ENCODE measurements at places on chromosomes 4 and X. TPM values are rescaled to one million over a fixed set of nuclear protein-coding genes. Genes with fewer than 3 reads are reported as not detected.

TCEAL2 gene
- total RNA-seq, result not detected

KIAA0232 gene
- 19.1 TPM for total RNA-seq

TBC1D8B gene
- 0.26 TPM for total RNA-seq

FHDC1 gene
- total RNA-seq, result 0.10 TPM

ZFYVE28 gene
- total RNA-seq, result 5.1 TPM

USP17L22 gene
- total RNA-seq, result not detected

SAGE1 gene
- total RNA-seq, result not detected

SLITRK2 gene
- total RNA-seq, result not detected

TMEM271 gene
- total RNA-seq, result not detected

DNA sequence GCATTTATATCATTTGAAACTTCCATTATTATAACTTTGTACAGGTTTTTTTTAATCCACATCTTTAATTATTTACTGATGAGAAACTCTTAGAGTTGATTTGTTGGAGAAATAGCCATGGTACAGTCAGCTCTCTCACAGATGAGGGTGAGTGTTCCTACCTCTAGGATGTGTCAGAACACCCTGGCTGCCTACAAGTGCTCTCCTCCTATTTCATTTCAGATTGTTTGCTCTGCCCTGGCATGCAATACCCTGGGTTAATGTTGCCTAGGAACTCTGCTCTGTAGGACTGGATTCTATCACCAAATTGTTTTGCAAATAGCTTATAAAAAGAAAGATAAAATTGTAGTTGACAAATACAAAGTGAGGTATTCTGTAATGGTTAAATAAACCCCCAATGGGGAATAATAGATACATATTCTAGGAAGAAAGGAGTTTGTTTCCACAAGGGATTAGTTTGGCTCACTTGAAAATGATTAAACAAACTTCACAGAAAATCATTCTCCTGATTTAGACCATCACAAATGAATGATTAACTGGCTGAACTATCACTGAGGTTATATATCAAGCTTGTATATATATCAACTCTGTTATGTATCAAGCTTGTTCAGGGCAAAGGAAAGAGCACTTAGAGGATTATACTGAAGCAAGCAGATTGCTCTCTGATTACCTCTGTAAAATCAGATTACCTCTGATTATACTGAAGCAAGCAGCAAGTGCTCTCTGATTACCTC lies 150.0 kb downstream of the PDE5A start:
- DNase-seq, result no peak
- H3K27me3 ChIP-seq, result no peaks in the 10 kb centered on the region
- H3K4me1 ChIP-seq, result no peaks in the 10 kb centered on the region
- no peak overlapping the region for H3K4me3 ChIP-seq
- peaks cover 48% of the 10 kb centered on the region for H3K36me3 ChIP-seq

DNA sequence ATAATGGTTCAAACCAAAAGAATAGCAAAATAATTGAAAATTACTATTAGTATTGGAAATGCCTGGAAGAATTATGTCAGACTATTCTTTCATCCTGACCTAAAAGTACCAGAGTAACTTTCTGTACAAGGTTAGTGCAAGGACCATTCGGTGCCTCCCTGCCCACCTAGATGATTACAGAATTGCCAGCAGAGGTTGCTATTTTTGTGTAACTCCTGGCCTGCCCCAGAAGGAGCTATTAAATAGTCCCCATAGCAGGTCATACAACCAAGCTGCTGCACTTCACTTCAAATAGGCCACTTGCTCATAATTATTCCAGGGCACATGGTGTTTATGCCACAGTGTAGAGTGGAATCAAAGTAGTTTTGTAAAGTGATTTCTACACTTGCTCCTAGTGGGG lies 831.1 kb upstream of the PABPC4L start:
- H3K36me3 ChIP-seq, result no peaks in the 10 kb centered on the region
- H3K27me3 ChIP-seq, result no peaks in the 10 kb centered on the region
- no peaks in the 10 kb centered on the region for H3K4me1 ChIP-seq
- H3K4me3 ChIP-seq, result no peak overlapping the region
- no peak overlapping the region for H3K27ac ChIP-seq
- no peak for DNase-seq

DNA sequence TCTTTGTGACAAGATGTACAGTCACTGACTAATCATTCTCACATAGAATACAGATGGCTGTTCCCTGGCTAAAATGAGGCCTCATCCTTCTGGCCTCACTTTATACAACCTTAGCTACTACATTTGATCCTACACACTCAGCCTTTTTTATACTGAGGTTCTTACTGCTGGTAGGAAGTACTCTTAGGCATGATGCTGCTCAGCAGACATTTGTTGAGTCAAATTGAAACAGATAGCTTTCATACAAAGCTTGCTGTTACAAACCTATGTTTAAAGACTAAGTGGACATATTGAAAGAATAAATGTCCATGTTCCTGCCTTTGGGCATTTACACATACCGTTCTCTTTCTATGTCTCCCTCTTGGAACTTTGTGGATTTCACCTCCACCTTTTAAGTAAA lies 154.9 kb downstream of the NPFFR2 start:
- H3K27ac ChIP-seq, result no peak overlapping the region
- no peak overlapping the region for H3K4me3 ChIP-seq

DNA sequence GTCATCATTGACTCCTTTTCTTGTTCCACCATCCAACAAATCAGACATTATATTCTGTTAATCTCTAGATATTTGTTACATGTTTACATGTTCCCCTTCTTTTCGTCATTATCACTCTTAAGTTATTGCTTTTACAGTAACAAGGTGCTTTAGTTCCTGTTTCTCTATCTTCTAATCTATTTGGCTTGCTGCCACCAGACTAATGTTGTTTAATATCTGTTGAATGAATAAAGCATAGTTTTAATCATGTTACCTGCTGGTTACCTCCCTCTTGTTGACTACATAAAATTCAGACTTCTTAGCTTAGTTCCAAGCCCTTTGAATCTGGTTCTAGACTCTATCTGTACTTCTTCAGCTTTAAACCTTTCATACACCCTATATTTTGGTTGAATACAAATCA lies 129.8 kb upstream of the TRIM2 start:
- H3K4me1 ChIP-seq, result no peaks in the 10 kb centered on the region
- H3K36me3 ChIP-seq, result no peaks in the 10 kb centered on the region
- H3K4me3 ChIP-seq, result no peak overlapping the region
- H3K27me3 ChIP-seq, result peaks cover 23% of the 10 kb centered on the region
- DNase-seq, result no peak

DNA sequence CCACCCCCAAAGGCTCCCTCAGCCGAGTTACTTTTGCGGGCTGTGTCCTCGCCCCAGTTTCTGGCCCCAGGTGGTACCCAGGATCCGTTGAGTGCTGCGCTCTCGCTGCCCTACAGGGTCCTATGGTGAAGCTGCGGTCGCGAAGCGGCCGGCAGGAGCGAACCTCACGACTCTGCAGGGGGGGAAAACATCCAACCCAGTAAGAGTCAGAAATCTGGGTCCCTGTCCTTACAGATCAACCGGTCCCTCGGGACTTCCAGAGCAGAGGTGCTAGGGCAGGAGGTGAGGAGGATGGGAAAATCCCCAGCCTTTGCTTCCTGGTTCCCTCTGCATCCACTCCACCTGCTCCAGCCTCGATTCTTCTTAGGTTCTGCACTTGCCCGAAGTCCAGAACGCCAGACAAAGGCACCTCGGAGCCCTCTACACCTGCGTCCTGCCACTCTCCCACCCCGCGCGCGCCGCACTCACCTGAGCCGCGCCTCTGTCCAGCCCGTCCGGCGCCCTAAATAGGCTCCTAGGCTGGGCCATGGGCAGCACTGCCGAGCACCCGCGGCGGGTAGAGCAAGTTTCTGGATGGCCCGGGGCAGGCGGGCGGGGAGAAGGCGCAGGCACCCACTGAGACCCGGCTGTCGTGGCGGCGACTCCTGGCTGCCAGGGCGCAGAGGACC lies at the start of gene HS3ST1:
Gene HS3ST1 (minus strand): TSS at position 664 of the 668 bp plus-strand sequence. CDS start 28,889 bp downstream, outside the sequence.
- no peak for DNase-seq
- no peaks in the 10 kb centered on the region for H3K36me3 ChIP-seq
- peak within 1 kb of the TSS; percentile 23 for H3K27ac ChIP-seq
- no peaks in the 10 kb centered on the region for H3K4me1 ChIP-seq
- H3K4me3 ChIP-seq, result peak within 1 kb of the TSS; percentile 54

DNA sequence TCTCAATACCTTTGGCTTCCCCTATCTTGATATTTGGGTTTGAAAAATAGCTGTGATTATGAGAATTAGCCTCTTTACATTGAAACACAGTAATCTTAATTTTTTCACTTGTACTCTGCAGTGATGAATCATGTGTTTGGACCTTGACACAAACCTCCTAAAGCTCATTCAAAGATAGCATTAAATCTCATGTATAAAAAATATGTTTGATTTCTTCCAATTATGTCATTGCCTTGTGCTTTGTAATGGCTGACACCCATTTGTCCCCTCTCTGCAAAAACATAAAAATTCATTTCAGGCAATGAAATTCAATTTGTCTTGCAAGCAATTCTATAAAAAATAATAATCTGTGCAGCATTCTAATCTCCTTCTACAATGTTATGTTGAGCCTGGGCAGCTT lies 422.4 kb upstream of the BOD1L1 start:
- H3K27me3 ChIP-seq, result no peaks in the 10 kb centered on the region
- DNase-seq, result no peak
- no peak overlapping the region for H3K4me3 ChIP-seq
- no peaks in the 10 kb centered on the region for H3K36me3 ChIP-seq

- H3K27ac ChIP-seq, result no peak overlapping the region
- no peaks in the 10 kb centered on the region for H3K4me1 ChIP-seq
- no peaks in the 10 kb centered on the region for H3K36me3 ChIP-seq
- H3K4me3 ChIP-seq, result no peak overlapping the region
- no peaks in the 10 kb centered on the region for H3K27me3 ChIP-seq
- DNase-seq, result no peak
Observed at GRCh38 chr4:104393655-104394324, 100.9 kb downstream of the CXXC4 start.

DNA sequence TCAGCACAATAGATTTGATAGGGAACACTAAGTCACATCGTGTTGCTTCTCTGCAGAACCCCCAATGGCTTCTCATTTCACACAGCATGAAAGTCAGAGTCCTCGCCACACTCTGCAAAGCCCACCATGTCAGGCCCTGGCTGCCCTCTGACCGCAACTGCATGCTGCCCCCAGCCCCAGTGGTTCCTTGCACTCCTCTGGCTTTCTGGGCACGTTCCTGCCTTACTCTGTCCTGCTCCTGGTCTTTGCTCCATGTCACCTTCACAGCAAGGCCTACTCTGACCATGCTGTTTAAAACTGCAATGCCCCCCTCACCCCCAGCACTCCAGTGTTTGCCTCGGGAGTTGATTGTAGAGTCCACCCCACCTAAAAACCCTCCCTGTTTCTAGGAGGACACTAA lies 78.1 kb downstream of the EVC start:
- H3K27me3 ChIP-seq, result peaks cover 3% of the 10 kb centered on the region
- no peaks in the 10 kb centered on the region for H3K36me3 ChIP-seq
- H3K4me3 ChIP-seq, result no peak overlapping the region

GRCh38 chr4:15682242-15683142 lies 865 bp downstream of the FAM200B start:
- no peak for DNase-seq
- peaks cover 24% of the 10 kb centered on the region for H3K36me3 ChIP-seq
- H3K4me3 ChIP-seq, result peak overlapping the region; percentile 97
- H3K27ac ChIP-seq, result peak overlapping the region; percentile 94
- H3K4me1 ChIP-seq, result peaks cover 41% of the 10 kb centered on the region
